Right renal cortex interstitium (tissue), 3 donors: ENCODE measurements at places on chromosomes 11 and 22. TPM values are rescaled to one million over a fixed set of nuclear protein-coding genes. Genes with fewer than 3 reads are reported as not detected.

- no peak for DNase-seq
Observed at GRCh38 chr11:44673688-44674087, 53.1 kb upstream of the TSPAN18 start.

DNA sequence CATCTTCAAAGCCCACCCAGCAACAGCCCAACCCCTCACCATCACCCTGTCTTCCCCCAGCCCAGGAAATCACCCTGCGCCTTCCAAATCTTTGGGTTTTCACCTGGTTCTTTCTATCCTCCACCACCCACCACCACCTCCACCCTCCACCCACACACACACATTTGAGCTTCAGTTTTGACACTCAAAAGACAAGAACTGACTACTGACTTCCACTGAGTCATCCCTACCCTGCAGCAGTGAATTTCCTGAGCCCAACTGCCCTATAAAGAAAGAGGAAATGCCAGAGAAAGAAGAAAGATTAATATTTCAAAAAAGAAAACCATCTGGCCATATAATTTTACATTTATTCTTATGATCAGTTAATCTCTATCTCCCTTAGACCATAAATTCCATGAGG is 137.5 kb downstream of the CHST1 start:
- DNase-seq: no peak

UBQLN3 gene
- not detected for polyA plus RNA-seq

DNA sequence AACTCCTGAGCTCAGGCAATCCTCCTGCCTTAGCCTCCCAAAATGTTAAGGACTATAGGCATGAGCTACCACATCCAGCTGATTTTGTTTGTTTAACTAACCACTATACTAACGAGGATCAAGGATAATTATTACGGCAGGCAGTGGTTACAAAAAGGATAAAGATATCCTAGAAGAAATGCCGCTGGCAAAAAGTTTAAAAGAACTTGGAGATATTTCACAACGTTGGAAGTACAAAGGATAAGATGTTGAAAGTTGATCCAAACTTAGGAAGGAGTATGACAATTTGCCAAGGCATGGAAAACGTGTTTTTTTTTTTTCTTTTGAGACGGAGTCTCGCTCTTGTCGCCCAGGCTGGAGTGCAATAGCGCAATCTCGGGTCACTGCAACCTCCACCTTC is 13.4 kb downstream of the AP5B1 start:
- no peak for DNase-seq

GRCh38 chr11:58659404-58659803 is 36.9 kb downstream of the CNTF start:
- no peak for DNase-seq

TRPT1 gene
- 37.0 TPM for polyA plus RNA-seq

CARD16 gene
- 1.9 TPM for polyA plus RNA-seq

DNA sequence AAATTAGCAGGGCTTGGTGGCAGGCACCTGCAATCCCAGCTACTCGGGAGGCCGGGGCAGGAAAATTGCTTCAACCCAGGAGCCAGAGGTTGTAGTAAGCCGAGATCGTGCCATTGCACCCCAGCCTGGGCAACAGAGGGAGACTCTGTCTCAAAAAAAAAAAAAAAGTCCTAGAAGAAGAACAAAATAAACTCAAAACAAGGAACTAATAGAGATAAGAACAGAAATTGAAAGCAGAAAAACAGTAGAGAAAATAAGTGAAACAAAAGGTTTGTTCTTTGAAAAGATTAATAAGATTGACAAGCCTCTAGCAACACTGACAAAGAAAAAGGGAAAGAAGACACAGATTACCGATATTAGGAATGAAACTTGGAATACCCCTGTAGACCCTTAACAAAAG is 45.1 kb upstream of the CBX7 start:
- DNase-seq: no peak

DNA sequence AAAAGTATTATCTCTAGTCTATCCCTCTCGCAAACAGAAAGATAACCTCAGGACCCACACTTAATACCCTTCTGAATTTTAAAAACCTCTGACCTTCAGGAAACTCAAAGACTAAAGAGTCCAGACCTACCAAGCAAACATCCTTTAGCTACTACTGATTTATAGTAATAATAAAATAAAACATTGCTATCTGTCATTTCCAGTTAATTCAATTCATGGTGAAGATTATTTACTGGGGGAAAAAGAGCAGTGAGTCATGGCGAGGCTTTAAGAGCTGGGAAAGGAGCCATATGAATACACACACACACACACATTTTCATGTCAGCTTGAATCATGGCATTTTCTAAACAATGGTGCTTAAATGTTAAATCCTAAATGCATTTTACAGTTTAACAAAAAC is 87.1 kb downstream of the FAM76B start:
- DNase-seq: peak; percentile 52

- DNase-seq: no peak
Observed at GRCh38 chr11:36743039-36743438, 145.0 kb upstream of the RAG2 start.

DNA sequence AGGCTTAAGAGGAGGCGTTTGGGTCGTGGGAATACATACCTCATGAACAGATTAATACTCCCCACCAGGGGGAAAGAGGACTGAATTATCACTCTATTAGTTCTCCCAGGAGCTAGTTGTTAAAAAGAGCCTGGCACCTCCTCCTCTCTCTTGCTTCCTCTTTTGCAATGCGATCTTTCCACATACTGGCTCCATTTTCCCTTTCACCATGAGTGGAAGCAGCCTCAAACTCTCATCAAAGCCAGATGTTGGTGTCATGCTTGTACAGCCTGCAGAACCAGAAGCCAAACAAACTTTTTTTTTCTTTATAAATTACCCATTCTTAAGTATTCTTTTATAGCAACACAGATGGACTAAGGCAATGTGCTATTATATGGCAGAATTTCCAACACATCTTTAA is 258.5 kb downstream of the FAM76B start:
- DNase-seq: no peak

SNX15 gene
- 26.9 TPM for polyA plus RNA-seq

- no peak for DNase-seq
Observed at GRCh38 chr11:108620958-108621772, 27.6 kb upstream of the EXPH5 start.

THY1 gene
- 90.2 TPM for polyA plus RNA-seq

GRCh38 chr11:117300283-117300663 is 9.1 kb downstream of the BACE1-AS start:
- DNase-seq: peak; percentile 68

DNA sequence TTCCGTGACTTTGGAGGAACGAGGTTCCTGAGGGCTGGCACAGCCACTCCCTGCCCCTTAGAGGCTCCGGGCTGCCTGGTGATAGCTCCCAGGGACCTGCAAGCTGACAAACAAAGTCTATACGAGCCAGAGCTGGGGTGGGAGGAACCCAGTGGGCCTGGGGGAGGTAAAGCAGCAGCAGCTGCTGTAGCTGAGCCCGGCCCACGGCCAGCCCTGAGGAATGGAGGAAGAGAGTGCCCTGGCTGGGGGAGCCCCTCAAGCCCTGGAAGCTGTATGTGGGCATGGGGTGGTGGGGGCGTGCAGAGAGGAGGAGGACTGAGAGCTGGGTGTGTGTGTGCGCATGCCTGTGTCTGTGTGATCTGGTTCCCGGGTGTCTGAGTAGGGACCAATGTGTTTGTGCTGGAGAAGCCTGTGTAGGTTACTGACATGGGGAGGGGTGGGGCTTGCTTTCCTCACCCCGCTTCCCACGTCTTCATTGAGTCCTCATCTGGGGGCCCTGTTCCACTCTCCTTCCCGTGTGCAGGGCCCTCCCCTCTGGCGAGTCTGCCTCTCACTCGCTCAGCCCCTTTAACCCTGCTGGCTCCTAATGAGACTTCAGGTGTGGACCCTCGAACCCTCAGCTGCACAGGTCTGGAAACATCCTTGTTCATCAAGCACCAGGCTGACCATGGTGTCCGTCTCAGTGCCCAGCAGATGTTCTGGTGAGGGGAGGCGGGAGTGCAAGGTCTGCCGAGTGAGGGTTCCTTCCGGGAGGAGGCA is 10.8 kb downstream of the ST3GAL4 start:
- no peak for DNase-seq

DNA sequence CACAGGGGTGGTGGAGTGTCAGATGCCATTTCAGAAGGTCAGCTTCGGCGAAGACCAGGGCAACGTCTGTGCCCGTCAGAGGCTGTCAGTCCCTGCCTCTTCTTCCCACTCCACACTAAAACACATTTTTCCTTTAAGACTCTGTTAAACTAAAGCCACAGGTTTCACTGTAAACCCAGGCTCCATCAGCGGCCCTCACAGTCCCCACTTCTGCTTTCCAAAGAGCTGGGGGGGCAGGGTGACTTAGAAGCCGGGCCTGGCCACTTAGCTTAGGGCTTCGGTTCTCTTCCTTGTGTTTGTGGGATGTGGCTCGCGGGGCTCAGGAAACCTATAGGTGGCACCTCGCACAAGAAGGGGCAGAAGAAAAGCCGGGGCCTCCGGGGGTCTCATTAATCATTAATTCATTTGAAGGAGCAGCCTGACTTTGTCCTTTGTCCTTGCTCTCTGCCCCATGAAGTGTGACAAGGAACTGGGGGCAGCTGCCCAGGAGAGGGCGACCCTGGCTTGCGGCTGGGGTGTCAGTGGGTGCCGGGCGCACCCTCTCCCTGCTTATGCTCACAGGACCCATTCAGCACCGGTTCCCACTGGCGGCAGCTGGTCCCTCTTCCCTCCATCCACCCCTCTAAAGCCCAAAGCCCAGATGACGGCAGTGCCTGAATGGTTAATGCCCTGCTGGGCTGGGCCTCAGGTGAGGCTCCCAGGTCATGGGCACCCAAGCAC is 4.1 kb downstream of the SLC25A45 start:
- DNase-seq: no peak

DNA sequence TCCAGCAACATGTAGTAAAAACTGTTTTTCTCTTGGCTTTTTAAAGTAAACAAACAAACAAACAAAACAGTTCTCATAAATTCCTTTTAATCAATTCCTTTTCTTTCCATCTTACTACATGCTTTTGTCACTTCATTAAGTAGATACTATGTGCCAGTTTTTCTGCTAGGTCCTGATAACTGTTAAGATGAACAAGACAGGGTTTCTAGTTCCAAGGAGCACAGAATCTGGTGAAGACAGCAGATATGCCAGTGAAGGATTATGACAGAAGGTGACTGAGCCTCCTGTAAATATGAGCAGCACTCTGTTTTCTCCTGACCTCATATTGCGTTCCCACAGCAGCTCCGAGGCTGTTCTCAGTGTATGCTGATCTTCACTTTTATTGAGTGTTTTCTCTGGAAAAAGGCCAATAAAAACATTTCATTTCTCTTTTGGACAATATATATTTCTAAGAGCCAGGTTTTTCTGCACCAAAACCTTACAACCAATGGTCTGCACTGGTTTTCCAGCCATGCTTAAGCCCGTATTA is 45.8 kb downstream of the HEPHL1 start:
- no peak for DNase-seq

- no peak for DNase-seq
Observed at GRCh38 chr22:50247748-50248147, 2.9 kb upstream of the TUBGCP6 start.

CHRDL2 gene
- 0.50 TPM for polyA plus RNA-seq

DNA sequence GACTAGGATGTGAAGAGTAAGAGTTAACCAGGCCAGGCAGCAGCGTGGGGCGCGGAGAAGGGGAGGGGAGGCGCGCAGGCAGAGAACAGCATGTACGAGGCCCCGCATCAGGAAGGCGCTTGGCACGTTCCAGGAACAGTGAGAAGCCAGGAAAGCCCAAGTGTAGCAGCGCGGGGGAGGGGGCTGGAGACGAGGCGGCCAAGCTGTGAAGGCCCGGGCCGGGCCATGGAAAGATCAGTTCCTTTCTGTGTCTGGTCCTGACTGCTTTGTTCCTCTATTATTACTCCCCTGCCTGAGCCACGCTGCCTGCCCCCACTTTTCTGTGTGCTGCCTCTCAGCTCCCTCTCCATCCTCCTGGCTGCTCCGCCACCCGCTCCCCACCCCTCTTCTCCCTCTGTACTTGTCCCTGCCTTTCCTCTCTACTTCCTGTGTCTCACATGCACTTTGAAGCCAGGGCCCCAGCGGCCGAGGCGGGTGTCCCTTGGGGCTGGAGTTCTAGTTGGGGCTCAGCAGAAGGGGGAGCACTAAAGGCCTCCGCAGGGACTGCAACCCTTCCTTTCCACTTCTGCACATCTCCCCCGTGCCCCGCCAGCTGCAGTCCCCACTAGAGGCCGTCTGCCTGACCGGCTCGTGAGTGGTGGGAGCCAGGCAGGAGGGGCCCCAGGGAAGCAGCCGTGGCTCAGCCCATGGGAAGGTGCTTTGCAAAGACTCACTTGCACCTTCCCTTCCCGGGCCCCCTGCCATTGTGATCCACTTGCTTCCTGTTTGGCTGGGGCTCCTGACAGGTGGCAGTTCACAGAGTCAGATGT is 63.7 kb downstream of the PRDM11 start:
- DNase-seq: peak; percentile 68

- DNase-seq: no peak
Observed at GRCh38 chr11:47991266-47991830, 11.0 kb downstream of the PTPRJ start.

LRRN4CL gene
- polyA plus RNA-seq: 0.85 TPM
